Esophagus squamous epithelium (tissue), 5 donors: ENCODE measurements at places on chromosomes 5 and 9.

GRCh38 chr9:6055216-6055615, 39.8 kb upstream of the RANBP6 start:
- H3K4me1 ChIP-seq, result no peaks in the 10 kb centered on the region
- DNase-seq, result no peak

DNA sequence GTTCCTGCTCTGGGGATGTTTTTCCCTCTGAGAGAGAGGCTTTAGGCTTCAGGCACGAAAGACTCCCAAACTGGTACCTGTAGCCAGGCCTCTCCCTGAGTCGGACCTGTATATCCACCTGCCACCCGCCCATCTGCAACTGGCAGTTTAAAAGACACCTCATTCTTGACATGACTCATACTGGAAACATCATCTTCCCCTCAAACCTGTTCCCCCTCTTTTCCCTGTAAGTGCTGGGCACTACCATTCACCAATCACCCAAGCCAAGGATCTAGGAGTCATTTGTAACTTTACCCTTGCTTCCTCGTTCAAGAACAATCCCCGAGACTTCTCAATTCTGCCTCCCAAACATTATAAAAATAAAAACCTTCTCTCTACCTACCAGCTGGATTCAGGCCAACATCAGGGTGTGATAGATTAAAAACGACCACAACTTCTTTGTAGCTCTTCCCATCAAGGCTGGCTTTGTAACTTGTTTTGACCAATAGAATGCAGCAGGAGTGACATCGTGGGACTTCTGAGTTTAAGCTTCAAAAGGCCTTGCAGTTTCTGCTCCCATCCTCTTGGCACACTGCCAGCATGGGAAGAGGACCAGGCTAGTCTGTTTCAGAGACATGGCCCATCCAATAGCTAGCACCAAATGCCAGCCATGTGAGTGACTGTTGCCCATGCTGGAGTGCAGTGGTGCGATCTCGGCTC, 1.8 kb upstream of the WDR31 start:
- H3K36me3 ChIP-seq, result no peaks in the 10 kb centered on the region
- H3K27ac ChIP-seq, result peak overlapping the region; percentile 80
- DNase-seq, result no peak
- no peaks in the 10 kb centered on the region for H3K27me3 ChIP-seq
- H3K4me3 ChIP-seq, result no peak overlapping the region

DNA sequence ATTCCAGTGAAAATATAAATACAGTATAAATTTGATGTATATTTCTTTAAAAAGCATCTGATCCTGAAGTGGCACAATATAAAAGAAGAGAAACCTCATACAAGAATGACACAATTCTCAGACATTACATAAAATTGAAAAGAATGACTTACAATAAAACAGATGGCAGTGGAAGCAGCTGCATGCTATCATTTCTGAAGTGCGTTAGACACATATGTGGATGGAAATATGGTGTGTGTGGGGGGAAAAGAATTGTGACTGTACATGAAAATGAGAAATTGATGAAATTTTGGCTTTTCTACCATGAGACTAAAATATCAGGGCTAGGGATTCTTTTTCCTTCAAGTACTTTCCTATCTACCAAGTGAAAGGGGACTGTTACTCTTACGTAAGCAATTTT, 45.9 kb upstream of the CDH18 start:
- DNase-seq, result no peak
- no peak overlapping the region for H3K4me3 ChIP-seq
- no peaks in the 10 kb centered on the region for H3K4me1 ChIP-seq
- H3K27ac ChIP-seq, result no peak overlapping the region
- no peaks in the 10 kb centered on the region for H3K36me3 ChIP-seq

GRCh38 chr9:33524306-33524947, 376 bp downstream of the ANKRD18B start:
- H3K4me3 ChIP-seq, result peak overlapping the region; percentile 64
- H3K27me3 ChIP-seq, result no peaks in the 10 kb centered on the region
- peak overlapping the region; percentile 86 for H3K27ac ChIP-seq

GRCh38 chr5:142600611-142601358, 85.1 kb downstream of the FGF1 start:
- H3K27me3 ChIP-seq, result no peaks in the 10 kb centered on the region

- no peaks in the 10 kb centered on the region for H3K4me1 ChIP-seq
- H3K4me3 ChIP-seq, result no peak overlapping the region
- no peaks in the 10 kb centered on the region for H3K36me3 ChIP-seq
- no peak for DNase-seq
- H3K27ac ChIP-seq, result no peak overlapping the region
Observed at GRCh38 chr5:74173665-74174064, 466.9 kb downstream of the ENC1 start.

- H3K4me3 ChIP-seq, result no peak overlapping the region
- no peaks in the 10 kb centered on the region for H3K36me3 ChIP-seq
- peaks cover 3% of the 10 kb centered on the region for H3K4me1 ChIP-seq
- DNase-seq, result no peak
- no peak overlapping the region for H3K27ac ChIP-seq
- H3K27me3 ChIP-seq, result peaks cover 20% of the 10 kb centered on the region
Observed at GRCh38 chr5:180127682-180128670, 56.4 kb upstream of the RNF130 start.

GRCh38 chr5:69043655-69043996, 50.2 kb upstream of the SLC30A5 start:
- no peak overlapping the region for H3K27ac ChIP-seq
- peaks cover 9% of the 10 kb centered on the region for H3K4me1 ChIP-seq
- no peak for DNase-seq
- no peaks in the 10 kb centered on the region for H3K27me3 ChIP-seq

GRCh38 chr5:139178589-139178917, 19.6 kb downstream of the SIL1 start:
- DNase-seq, result no peak
- H3K4me3 ChIP-seq, result no peak overlapping the region
- H3K36me3 ChIP-seq, result no peaks in the 10 kb centered on the region
- peaks cover 12% of the 10 kb centered on the region for H3K4me1 ChIP-seq
- H3K27me3 ChIP-seq, result no peaks in the 10 kb centered on the region

- no peak for DNase-seq
- no peaks in the 10 kb centered on the region for H3K27me3 ChIP-seq
- peaks cover 19% of the 10 kb centered on the region for H3K4me1 ChIP-seq
- H3K27ac ChIP-seq, result no peak overlapping the region
- H3K4me3 ChIP-seq, result no peak overlapping the region
Observed at GRCh38 chr9:127525401-127526188, 74.3 kb downstream of the LRSAM1 start.
